ENCODE measurements at places on chromosomes 7 and 10.

- no peak for DNase-seq
These were observed 10.1 kb upstream of the ADAM12 start for GRCh38 chr10:126398383-126398743.

DNA sequence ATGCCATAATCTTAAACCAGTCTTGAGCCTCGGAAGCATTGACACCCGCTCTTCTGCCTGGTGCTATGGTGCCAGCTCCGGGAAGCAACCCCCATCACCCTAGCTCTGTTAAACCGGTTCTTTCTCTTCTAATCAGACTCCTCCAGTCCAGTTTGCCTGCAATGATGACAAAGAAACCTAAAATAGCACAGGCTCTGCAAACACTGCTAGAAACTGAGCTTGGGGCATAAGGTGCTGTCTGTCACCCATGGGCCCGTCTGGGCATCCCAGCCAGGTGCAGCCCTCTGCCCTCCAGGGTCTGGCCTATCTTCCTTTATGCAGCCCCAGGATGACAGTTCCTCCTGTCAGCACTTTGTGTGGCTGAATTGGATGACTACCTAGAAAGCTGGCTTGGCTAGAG lies 14.2 kb upstream of the CAMK2G start:
- DNase-seq = no peak

DNA sequence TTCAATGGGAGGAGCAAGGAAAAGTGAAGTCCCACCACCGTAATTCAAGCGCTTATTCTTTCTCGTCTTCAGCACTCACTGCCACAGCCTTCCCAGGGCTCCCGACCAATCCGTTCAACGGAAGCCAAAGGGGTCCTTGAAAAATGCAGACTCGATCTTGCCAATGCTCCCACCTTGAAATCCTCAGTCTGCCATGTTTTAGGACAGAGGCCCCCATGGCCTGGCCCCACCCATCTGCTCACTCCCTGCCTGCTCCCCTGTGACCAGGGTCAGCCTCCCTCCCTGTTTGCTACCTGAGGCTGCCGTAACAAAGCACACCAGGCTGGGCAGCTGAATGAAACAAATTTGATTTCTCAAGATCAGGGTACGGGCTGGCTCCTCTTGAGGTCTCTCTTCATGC lies 3.0 kb upstream of the DNAAF5 start:
- no peak for DNase-seq

DNA sequence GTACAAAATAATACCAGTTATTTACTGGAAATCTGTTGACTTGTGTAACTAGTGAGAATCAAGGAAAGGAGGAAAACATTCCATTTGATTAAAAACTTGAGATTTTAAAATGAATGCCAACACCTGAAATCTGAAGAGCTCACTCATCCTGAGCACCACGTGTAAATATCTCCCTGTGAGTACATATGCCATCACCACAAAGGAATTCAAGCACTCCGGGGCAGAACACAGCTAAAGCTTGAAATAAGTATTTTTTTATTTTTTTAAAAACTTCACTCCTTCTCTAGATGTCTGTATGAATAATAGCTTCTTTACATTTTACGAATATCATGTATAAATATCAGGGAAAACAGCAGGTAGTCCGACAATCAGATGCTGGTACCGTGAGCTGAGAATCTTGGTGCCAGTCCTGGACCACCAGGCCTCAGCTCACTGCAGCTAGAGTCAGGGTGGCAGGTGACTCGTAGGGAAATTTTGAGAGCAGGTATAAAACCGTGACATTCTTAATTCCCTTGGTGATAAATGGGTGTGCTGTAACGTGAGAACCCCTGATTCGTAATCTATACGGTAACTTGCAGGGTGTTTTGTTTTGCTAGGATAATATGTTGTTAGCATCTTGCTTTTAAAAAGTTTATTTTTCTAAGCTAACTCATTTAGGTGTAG lies 12.7 kb downstream of the LMTK2 start:
- DNase-seq = no peak

- no peak for DNase-seq
These were observed 213.1 kb downstream of the ELFN1 start for GRCh38 chr7:1883031-1883761.

All from activated CD8-positive, alpha-beta memory T cell treated with anti-CD3 and anti-CD28 coated beads for 4 hours (primary cell).